ENCODE measurements at places on chromosomes 7 and 10.
A peak's percentile ranks its signal among the peaks of the same experiment; 100 is the strongest.

DNA sequence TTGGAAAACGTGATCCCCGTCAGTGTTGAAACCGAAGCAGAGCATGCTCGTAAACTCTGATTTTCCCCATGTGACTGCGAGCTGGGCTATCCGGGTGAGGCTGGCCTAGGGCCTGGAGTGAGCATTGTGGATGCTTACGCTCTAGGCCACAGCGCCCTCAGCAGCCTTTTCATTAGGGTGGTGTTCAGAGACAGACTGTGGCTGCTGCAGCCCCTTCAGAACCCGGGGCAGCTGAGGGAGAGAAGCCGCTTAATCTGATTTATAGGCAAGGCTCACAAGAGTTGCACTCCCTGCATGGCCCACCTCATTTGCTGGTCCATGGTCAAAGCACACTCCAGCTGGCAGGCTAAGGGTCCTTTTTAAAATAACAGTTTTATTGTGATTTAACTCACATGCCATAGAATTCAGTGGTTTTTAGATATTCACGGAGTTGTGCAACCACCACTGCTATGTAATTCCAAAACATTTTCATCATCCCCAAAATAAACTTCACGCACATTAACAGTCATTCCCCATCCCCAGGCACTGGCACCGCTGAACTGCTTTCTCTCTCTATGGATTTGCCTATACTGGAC is 72.5 kb downstream of the SYPL1 start:
- no peak for DNase-seq
- peaks cover 10% of the 10 kb centered on the region for H3K4me1 ChIP-seq
- no peaks in the 10 kb centered on the region for H3K27me3 ChIP-seq
- H3K36me3 ChIP-seq: no peaks in the 10 kb centered on the region
- no peak overlapping the region for H3K27ac ChIP-seq

DNA sequence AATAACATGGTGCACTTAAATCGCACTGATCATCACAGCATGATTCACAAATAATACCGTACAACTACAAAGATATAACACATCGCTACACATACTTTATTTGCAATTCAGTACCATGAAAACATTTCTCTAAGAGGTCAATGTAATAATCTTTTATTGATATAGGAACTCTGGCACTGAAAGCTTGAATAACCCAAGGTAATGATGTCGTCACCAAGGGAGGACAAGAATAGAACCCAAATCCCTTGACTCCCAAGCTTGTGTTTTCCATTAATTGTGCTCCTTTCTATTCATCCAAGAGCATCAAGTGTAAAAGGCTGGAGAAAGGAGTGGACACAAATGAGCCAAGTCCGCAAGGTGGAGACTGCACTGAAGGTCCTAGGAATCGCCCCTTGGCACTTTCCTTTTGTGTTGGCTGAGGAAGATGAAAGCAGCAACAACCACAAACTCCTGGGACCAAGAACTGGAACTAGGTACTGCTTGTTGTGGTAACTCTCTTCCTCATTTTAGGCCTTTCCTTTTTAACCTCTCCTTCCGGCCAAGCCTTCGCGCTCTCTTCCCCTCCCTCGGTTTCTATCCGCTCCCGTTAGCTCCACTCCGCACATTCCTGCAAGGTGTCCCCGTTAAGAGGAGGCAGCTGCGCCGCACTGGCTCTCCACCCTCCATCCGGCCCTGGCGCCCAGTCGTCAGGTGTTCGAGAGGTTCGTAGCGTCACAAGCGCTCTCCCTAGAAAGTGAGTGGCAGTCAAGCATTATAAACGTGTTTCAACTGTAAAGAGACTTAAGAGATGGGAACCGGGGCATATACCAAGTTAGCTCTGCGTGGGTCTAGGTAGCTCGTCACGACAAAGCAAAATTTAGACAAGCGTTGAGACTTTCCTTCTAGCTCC is 1.0 kb upstream of the CBLL1 start:
- H3K4me3 ChIP-seq: peak overlapping the region; percentile 81
- H3K36me3 ChIP-seq: no peaks in the 10 kb centered on the region
- no peak for DNase-seq
- H3K4me1 ChIP-seq: peaks cover 14% of the 10 kb centered on the region
- peak overlapping the region; percentile 96 for H3K27ac ChIP-seq

DNA sequence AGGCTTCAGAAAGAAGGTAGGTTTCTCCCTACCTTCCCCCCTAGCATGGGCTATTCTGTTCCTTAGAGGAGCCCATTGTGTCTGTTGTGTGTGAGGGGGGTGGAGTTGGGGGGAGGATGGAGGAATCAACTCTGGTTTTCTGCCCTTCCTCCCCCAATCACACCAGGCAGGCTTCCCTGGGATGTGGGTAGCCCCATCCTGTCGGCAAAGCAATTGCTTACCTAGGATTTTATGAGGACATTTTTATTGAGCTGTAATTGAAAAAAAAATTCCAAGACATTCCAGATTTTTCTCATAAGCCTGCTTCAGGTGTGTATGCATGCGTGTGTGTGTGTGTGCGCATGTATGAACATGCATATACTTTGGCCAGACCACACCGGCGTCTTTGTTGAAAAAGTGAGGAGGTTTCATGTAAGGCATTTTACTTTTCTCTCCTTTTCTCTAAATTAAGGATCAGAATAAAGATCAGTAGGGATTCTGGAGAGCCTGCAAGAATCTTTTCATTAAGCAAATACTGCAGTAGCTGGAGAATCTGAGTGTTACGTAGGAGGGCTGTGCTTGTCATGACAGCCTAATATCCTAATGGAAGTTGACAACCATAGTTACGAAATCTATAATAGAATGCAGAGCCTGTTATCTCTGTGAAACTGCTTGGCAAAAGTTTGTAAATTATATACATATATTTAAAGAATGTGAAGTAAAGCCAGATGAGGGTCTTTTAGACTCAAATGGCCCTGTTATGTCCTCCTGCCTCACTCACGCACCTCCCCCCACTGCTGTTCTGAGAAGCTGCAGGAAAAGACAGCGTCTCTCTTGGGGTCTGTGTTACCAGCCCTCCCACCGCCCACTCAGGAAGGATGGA is 27.3 kb upstream of the SAMD8 start:
- no peak overlapping the region for H3K4me3 ChIP-seq
- no peak overlapping the region for H3K27ac ChIP-seq
- H3K36me3 ChIP-seq: no peaks in the 10 kb centered on the region
- DNase-seq: no peak
- peaks cover 19% of the 10 kb centered on the region for H3K4me1 ChIP-seq

DNA sequence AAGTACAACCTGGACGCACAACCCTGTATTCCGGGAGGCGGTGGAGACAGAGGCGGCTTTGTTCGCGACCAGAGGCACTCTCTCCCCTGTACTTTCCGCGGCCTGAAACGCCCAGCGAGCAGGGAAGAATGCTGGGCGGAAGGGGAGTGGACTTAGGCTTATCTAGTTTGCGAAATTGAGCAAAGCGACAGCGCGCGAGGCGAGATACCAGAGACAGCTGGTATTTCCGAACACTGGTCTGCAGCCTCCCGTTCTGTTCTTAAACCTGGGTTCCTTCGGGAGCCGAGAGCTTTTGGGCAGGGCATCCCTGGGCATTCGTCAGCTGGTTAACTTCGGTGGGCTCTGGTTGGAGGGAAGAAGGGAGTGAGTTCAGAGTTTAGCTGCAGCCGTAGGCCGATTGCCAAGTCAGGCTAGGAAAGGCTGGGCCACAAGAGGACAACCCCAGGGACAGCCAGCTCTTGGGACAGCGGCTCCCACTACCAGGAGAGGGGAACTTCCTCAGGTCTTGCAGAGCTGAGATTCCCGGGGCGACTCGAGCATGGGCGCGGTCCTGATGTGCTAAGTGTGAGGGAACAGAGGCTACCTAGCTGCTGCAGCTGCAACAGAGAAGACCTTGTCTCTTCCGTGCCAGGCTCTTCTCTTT is 3.9 kb downstream of the HMX3 start:
- H3K4me1 ChIP-seq: peaks cover 41% of the 10 kb centered on the region
- H3K27me3 ChIP-seq: peaks cover 100% of the 10 kb centered on the region
- H3K36me3 ChIP-seq: no peaks in the 10 kb centered on the region
- DNase-seq: no peak
- no peak overlapping the region for H3K4me3 ChIP-seq

- H3K27ac ChIP-seq: no peak overlapping the region
- no peaks in the 10 kb centered on the region for H3K27me3 ChIP-seq
- H3K4me3 ChIP-seq: no peak overlapping the region
- DNase-seq: no peak
- H3K36me3 ChIP-seq: no peaks in the 10 kb centered on the region
- H3K4me1 ChIP-seq: peaks cover 30% of the 10 kb centered on the region
Measured at GRCh38 chr10:91593834-91594233, 39.0 kb downstream of the PPP1R3C start.

DNA sequence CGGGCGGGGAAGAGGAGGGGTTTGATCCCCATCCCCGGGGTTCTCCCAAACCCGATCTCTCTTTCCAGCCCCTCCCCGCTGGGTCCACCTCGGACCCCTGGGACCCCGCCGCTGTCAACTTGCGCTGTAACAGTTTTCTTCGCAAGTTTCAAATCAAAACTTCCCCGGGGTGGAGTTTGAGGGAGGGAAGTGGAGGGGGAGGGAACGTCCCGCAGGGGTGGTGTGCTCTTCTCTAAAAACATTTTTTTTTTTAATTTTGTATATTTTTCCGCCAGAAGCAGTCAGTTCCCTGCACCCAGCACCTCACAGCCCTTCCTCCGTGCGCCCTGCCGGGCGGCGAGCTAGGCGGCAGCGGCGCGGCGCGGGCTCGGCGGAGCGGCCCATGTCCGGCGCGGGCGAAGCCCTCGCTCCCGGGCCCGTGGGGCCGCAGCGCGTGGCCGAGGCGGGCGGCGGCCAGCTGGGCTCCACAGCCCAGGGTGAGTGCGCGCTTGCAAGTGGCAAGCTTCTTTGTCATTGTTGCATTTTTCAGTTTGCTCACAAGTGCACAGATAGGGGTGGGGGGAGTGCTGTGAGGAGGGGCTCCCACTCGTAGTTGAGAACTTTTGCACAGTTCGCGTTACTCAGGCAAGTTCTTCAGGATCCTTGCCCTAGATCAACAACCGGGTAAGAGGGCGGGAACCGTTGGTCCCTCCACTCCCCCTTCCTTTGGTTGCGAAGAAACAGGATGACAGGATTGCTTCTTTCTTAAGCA is 933 bp downstream of the MDFIC start:
- H3K27ac ChIP-seq: peak overlapping the region; percentile 89
- peak overlapping the region; percentile 90 for H3K4me3 ChIP-seq
- no peaks in the 10 kb centered on the region for H3K36me3 ChIP-seq
- DNase-seq: no peak
- H3K4me1 ChIP-seq: peaks cover 46% of the 10 kb centered on the region

DNA sequence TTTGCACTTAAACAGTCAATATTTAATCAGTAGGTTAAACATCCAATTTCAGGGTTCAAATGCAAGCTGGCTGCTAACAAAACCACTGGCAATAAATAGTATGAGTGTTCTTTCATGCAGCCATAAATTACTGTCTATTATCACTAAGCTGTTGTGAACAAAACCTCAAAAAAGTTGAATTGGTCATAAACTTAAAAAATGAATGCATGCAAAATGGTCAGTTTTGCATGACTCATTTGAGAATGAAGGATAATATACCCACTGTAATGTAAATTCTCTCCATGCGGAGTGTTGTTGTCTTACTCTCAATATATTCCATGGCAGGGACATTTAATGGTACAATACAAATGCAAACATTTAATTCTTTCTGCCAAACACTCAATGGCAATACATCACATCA is 226.4 kb downstream of the MAGI2 start:
- DNase-seq: no peak
- H3K4me3 ChIP-seq: no peak overlapping the region
- no peaks in the 10 kb centered on the region for H3K4me1 ChIP-seq
- no peaks in the 10 kb centered on the region for H3K36me3 ChIP-seq
- no peak overlapping the region for H3K27ac ChIP-seq

DNA sequence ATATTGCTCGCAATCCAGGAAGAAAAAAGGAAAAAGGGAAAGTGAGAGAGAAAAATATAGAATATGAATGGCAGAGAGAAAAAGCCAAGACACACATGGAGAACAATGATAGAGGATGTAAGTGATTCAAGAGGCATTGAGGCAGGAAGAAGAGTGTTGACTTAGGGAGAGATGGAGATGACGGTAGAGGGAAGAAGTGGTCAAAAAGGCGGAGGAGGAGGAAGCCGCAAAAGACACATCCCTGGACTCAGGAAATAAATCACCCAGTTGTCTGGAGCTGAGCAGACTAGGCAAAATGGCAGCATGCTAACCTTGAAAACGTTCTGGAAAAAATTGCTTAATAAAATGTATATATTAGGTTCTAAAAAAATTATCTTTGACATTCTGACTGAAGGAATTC is 17.7 kb upstream of the GPR37 start:
- DNase-seq: no peak
- H3K27me3 ChIP-seq: no peaks in the 10 kb centered on the region
- H3K4me3 ChIP-seq: no peak overlapping the region
- H3K36me3 ChIP-seq: no peaks in the 10 kb centered on the region
- H3K27ac ChIP-seq: no peak overlapping the region
- no peaks in the 10 kb centered on the region for H3K4me1 ChIP-seq

- no peak overlapping the region for H3K27ac ChIP-seq
- no peaks in the 10 kb centered on the region for H3K36me3 ChIP-seq
- H3K4me3 ChIP-seq: no peak overlapping the region
- no peak for DNase-seq
- no peaks in the 10 kb centered on the region for H3K27me3 ChIP-seq
- no peaks in the 10 kb centered on the region for H3K4me1 ChIP-seq
Measured at GRCh38 chr10:112914288-112914952, 35.6 kb upstream of the TCF7L2 start.

- H3K27ac ChIP-seq: peak overlapping the region; percentile 68
- H3K36me3 ChIP-seq: no peaks in the 10 kb centered on the region
- peaks cover 39% of the 10 kb centered on the region for H3K4me1 ChIP-seq
Measured at GRCh38 chr10:14554091-14554490, 220.6 kb downstream of the FAM107B start.

DNA sequence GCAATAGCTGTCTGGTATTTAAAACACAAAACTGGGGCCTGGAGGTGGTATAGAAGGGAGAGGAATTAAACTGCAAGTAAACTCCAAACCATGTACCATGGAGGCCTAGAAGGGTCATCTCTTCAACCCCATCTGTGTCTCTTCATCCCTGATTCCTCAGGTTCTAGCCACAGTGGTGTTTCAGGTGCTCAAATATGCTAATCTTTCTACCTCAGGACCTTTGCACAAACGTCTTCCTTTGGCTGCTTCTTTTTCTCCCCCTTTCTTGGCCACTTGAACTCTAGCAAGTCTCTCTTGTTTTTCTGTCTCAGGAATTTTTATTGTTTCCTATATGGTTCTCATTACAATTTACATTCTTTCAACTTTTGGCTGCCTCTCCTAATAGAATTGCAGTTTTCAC is 25.6 kb upstream of the MTPN start:
- no peaks in the 10 kb centered on the region for H3K4me1 ChIP-seq
- no peak for DNase-seq
- no peak overlapping the region for H3K27ac ChIP-seq
- H3K36me3 ChIP-seq: no peaks in the 10 kb centered on the region

All from esophagus squamous epithelium (tissue), 5 donors.